ENCODE measurements at places on chromosomes 6 and 20.

DNA sequence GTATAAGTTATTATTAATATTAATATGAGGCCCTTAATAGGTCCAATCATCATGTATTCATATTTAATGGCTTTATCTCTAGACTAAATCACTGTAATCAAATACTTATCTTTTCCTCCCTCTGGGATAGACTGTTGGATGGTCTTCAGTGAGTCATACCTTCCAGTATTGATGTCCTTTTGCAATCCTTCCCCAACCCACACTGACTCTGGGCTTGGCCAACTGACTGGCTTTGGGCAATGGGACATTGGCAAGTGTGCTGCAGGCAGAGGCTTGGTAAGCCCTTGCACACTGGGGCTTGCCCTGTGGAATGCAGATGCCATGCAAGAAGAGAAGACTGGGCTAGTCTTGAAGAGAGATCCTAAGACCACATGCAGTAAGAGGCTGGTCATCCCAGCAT is 136.6 kb downstream of the CCDC170 start:
- DNase-seq: no peak

GRCh38 chr6:126170978-126171382 is 168.9 kb upstream of the CENPW start:
- DNase-seq: peak; percentile 39

DNA sequence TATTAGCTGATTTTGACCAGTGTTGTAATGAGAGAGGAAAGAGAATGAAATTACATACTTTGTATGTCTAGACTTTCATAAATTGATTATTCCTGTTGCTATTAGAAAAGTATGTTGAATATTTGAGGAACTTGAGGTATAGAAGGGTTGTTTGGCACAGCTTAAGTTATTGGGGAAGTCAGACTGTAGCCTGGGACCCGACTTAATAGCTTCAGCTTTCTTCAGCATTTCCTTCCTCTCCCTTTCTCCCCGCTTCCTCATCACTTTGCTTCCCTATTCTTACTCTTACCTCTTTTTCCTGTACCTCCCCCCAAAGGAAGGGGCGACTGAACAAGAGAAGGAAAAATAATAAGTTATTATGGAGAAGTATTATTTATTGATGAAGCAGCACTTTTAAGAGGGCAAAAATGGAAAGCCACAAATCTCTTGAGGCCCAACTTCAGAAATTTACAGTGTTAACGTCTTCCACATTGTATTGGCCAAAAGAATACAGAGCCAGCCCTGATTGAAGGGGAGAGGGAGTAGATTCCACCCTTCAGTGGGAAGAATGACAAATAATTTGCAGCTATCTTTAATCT is 7.4 kb downstream of the SENP6 start:
- no peak for DNase-seq

GRCh38 chr20:32072168-32072750 is 20.2 kb downstream of the HCK start:
- no peak for DNase-seq

- DNase-seq: peak; percentile 17
Observed at GRCh38 chr6:31401403-31401802, 2.0 kb upstream of the MICA start.

GRCh38 chr6:99013145-99013544 is 65.4 kb upstream of the FBXL4 start:
- no peak for DNase-seq

DNA sequence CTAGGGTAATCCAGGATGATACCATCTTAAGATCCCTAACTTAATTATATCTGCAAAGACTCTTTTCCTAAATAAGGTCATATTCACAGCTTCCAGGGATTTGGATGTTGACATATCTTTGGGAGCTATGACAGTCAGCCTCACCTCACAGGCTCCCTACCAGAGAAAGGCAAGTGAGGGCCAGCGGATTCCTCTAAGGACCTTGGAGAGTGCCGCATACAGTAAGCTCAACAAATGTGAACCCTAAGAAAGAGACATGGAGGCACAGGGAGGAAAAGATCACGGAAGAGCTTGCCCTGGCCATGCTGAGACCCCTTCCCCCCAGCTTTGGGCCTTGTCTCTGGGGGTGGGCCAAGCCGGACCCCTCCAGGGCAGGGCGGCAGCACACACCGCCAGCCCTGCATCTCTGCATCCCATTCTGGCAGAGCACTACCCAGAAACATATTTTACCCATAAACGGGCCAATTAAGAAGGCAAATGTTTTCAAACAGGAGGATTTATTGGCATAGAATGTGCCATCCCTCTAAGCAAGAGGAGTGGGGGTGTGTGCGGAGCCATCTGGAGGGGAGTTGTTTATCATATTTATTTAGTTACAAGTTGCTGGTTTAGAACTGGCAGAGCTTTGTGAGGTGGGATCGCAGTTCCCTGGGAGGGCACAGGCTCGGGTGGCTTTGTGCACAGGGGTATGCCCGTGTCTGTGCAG is 55.4 kb downstream of the CHMP4B start:
- no peak for DNase-seq
